ENCODE measurements at places on chromosomes 5 and 9. TPM values are rescaled to one million over a fixed set of nuclear protein-coding genes. Genes with fewer than 3 reads are reported as not detected.
A peak's percentile ranks its signal among the peaks of the same experiment; 100 is the strongest.

Gene DMRTA1
- total RNA-seq: 1.3 TPM

DNA sequence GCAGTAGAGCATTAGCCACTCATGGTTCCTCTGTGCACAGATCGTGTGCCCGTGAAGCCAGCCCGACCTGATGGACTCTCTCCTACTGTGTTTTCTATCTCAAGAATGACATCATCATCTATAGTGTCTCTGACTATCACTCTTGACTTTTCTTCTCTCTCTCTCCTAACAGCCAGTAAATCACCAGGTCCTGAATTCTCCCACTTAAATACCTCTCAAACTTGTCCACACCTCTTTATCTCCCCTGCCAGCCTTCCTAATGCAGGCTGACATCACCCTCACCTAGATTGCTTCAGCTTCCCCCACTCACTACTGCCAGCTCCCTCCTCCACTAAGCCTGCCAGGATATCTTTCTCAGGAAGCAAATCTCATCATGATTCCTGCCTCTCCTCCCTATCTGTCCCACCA lies 90.6 kb upstream of the MIER3 start:
- DNase-seq: no peak

DNA sequence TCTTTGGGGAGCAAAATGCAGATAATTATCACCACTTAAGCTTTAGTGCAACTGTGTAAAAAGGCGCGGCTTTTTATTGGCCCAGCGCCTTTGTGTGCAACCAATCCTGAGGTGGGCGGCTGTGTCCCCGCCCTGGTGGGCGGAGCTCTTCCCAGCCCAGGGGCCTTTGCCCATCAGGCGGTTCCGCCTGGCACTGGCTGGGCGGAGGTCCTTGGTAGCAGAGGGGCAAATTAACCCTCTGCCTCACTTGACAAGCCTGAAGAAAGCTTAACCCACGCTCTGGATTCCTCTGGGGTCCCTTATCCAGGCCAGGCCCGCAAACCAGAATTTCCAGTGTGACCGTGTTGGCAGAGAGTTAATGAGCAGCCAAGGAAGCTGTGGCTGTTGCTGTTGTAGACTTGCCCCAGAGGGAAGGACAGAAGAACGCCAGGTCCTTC lies 12.8 kb upstream of the NIPAL4 start:
- no peak for DNase-seq

Gene HDAC3
- 86.7 TPM for total RNA-seq

DNA sequence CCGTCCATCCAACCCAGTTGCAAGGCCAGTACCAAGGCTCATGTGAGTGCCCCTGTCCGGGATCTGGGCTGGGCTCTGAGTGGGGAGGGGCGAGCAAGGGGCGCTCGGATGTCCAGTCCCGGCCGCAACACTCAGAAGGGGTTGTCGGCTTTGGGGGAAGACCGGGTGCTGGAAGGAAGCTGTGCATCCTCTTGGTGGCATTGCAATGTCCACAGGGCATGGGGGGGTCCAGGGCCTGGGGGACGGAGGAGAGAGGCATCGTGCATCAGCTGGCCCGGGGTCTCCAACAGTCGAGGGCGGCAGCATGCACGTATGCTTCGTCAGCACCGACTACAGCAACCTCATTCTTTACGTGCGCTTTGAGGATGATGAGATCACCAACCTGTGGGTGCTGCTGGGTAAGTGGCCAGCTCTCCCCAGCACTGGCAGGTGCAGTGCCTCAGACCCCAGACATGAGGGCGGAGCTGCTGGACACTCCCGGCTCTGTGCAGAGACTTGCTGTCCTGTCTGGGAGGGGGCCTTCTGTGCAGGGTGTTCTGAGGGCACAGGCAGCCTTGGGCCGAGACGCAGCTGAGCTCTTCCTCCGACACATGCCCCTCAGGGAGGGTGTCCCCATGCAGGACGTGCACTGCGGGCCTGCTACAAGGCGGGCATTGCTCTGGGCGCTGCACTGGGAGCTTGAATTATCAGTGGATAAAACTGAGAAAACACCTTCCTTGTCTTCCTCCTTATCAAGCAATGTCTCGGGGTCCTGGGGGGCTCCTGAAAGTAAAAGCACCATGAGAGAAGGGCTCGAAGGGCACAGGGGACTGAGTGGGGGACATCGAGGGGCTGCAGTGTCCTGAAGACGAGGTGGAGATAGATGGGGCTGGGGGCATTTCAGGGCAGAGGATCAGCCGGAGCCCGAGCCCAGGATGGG lies 22.5 kb downstream of the GLT6D1 start:
- no peak for DNase-seq

Gene FYB1
- total RNA-seq: not detected

Gene SLC34A3
- not detected for total RNA-seq

GRCh38 chr9:110521206-110521605 lies 58.3 kb downstream of the SVEP1 start:
- DNase-seq: no peak

DNA sequence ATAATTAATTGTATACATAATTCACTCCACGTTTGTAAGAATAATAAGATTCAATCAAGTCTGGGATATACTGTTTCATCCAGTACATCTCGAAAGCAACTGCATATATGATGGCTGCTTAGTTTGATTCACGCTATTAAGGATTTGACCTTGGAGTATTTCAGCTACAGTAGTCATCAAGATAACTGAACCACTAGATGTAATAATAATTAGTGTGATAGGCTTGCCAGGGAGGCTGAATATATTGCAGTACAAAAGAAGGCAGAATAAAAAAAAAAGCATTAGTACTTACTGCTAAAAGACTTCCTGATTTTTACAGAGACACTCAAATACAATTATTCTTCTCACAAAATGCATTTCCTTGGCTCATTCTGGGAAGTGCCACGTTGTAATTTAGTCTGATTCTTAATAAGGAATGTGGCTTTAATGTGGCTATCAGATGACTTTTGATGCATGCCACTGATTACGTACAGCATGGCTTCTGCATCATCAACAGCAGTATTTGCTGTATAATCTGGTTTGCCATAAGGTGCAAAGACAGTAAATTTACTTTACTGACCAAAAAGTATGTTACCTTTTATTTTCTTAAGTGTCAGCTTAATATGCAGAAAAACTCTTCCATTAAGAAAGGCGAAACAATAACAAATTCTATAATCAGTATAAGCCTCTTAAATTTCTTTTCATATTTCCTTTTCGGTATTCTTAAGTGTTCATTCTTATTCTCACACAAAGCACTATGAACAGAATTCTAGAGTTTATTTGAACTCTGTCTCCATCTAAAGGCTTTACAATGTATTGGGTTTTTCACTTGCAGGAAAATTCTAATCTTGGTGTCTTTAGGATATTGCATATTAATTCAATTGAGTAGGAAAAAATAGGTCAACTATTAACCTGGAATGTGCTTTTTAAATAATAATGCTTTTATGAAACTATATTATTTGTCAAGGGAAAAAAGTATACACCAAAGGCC lies 166.4 kb downstream of the SLF1 start:
- DNase-seq: no peak

GRCh38 chr9:99445920-99446319 lies 223.8 kb downstream of the SEC61B start:
- no peak for DNase-seq

Gene PCA3
- total RNA-seq: not detected

DNA sequence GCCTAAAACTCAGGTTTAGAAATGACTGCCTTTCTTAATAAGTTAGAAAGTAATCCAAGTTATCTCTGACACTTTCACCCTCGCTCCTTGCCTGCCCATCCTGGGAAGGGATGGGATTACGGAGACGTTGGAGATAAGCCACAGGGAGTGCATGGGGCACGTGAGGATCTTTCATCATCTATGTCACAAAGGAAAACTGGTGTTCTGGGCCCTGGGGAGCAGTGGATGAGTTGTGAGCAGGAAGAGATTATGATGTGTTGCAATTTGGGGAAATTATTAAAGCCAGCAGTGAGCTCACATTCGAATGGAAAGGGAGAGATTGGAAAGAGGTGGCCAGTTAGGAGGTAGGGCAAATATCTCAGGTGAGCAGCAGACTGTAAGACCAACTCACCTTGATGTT lies 12.8 kb downstream of the AFAP1L1 start:
- no peak for DNase-seq

Gene SLC6A7
- 0.03 TPM for total RNA-seq

DNA sequence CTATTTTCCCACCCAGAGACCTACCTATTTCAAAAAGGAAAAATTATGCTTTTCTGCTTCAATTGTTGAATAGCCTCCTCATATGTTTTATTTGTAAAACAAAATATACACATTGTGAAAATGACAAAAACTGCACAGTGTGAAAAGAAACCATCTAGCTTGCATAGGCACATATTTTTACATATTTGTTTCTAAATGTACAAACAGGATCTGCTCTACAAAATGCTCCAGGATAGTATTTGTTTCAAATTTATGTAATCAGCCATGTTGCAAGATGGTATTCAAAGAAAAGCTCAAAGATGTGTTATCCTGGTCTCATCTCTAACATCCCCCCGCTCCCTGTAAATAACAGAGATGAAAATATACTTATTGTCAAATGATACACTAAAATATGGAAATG lies 366.1 kb upstream of the MPDZ start:
- no peak for DNase-seq

GRCh38 chr9:35357826-35358225 lies 132.1 kb upstream of the RUSC2 start:
- DNase-seq: no peak

DNA sequence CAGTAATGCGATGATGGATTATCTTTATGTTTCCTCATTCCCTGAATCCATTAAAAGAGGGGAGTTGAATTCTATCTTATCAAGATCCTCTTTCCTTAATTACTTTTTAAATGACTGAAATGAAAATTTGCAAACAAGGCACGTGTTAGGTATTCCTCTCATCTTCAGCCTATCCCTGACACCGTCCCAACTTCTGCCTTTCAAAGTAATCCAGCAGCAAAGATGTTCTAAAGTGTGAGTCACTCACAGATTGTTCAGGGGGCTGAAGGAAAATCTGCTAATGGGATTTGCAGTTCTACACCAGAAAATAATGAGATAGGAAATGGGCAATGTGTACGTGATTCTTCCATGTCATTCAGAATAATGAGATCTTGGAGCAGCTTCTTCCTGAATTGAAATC lies 403.0 kb downstream of the ARHGEF28 start:
- no peak for DNase-seq

Gene TEX48
- total RNA-seq: not detected

Gene SPATA31C1
- total RNA-seq: not detected

Gene GNA14
- total RNA-seq: not detected

DNA sequence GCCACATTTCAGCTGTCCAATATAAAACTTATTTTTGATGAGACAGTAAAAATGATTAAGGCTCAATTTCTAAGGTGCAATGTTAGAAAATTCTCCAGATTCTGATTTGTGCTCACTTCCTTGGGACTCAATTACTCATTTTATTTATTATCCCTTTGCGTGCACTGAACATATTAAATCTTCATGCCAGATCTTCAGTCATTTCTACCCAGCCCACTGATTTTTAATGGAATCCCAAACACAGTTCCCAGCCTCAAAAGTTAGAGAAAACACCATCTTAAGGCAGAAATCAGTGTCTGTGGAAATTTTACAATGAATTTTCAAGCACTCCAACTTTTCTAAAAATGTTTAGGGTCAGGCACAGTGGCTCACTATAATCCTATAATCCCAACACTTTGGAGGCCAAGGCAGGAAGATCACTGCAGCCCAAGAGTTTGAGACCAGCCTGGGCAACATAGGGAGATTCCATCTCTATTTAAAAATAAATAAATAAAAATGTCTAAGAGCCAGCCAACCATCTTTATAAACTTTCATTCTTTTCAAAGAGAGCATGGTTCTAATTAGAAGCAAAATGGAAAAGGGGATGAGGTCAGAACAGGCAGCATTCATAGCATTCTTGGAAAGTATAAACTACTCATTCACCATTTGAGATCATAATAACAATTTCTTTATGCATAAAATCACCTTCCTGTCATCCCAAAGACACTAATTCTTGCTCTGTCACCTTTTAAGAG lies 53.7 kb downstream of the TLE1 start:
- DNase-seq: no peak

- DNase-seq: no peak
These were observed 11.8 kb downstream of the ALDH1B1 start for GRCh38 chr9:38404314-38404713.

Gene GPR151
- total RNA-seq: not detected

Gene CMYA5
- total RNA-seq: 0.17 TPM

Gene PNPLA7
- 0.21 TPM for total RNA-seq

- DNase-seq: peak; percentile 65
These were observed 16.9 kb downstream of the DNAJC18 start for GRCh38 chr5:139422307-139422893.

GRCh38 chr9:114223564-114224246 lies 68.4 kb downstream of the COL27A1 start:
- peak; percentile 94 for DNase-seq

DNA sequence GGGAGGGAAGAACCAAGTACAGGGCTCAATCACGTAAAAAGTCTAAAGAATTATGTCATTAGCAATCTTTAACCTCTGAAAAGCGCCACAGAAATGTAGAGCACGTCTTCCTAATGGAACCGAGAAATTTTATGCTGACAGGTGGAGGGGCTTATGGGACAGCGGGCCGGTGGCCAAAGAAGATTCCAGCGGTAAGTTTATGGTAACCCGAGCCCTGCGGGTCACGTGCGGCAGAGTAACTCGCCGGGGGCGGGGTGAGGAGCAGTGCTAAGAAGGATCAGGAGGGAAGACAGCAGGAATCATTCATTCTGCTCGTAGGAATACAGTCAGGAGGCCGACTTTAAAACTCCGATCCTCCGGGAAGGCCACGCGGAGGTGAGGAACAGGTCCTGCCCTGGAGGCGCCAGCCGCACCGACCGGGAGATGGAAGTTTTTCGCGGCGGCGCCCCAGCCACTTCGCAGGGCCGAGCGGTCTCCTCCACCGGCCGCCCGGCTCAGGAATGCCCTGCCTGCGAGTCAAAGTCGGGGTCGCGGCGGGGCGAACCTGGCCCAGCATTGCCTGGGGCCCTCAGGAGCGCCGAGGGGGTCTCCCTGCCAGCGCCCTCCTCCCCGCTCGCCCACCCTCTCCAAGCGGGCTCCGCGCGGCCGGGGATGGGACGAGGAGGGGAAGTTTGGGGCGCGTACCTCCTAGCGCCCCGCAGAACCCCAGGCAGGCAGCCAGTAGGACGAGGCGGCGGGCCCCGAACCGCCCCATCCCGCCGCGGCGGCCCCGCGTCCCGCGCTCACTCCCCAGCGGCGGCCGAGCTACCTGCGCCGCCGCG lies 101.8 kb downstream of the ESM1 start:
- DNase-seq: no peak

Gene CCL28
- 0.11 TPM for total RNA-seq

- no peak for DNase-seq
These were observed 246.4 kb downstream of the SMARCA2 start for GRCh38 chr9:2261421-2262103.

DNA sequence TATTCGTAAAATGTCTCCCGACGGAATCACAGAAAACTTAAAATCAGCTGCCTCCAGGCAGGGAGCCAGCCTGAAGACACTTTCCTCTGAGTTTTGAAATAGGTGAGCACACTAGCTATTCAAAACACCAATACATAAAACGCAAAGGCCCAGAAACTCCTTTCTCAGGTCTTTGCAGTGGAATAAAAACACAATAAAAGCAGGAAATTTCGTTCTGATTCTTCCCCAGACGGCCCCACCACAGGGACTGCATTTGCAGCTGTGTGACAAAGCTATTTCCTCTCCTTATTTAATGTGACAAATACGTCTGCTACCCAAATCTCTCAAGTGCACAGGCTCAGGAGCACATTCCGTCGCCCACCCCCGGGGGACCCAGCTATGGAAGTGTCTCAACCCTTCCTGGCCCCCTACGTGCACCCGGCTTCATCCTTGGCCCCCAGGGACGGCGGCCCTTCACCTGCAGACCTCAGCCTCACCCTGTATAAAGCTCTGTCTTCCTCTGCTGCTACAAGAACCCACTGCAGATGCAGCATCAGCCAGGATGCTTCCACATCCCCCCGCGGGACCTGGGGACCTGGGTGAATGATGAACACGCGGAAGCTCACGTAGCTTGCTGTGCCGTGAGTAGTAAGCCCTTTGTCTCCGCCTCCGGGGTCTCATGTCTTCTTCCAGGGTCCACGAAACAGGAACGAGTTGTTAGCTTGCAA lies 24.9 kb downstream of the AHRR start:
- no peak for DNase-seq

All from HT1080 (cell line).